ENCODE measurements at places on chromosomes 5 and 9. TPM values are rescaled to one million over a fixed set of nuclear protein-coding genes. Genes with fewer than 3 reads are reported as not detected.

Gene CCNO
- polyA plus RNA-seq, result 0.14 TPM

Gene ICE1
- 9.0 TPM for polyA plus RNA-seq

Gene KCNV2
- not detected for polyA plus RNA-seq

Gene HAPLN1
- 0.06 TPM for polyA plus RNA-seq

Gene LHX2
- not detected for polyA plus RNA-seq
